ENCODE measurements at places on chromosomes 3 and 15.

GRCh38 chr15:88400591-88401250 is 66.5 kb downstream of the MRPL46 start:
- DNase-seq, result no peak

DNA sequence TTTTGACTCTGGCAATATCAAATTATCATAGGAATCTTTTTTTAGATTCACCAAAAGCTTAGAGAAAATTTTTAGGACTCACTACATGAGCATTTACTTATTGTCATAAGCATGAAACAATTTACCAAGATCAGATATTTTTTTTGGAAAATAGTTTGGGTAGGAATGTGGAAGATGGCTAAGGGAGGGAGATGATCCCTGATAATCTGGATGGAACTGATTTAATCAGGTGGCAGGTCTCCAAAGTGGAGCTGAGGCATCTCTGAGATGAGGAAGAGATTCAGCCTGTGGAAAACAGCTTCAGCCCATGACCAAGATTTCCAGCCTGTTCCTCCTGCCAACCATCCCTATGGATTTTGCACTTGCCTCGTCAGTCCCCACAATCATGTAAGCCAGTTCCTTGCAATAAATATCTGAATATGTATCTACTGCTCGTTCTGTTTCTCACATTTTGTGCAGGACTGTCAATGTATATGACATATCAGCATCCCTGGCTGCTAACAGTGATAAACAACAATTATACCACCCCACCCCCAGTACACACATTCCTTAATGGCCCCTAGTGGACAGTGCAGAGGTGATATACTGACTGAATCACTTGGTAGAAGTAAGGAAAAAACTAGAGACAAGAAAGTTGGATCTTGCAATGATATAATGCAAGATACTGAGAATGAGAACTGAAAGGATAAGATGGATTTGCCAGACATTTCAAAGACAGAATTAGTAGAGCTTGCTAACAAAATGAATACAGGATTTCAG is 183.8 kb downstream of the NEK10 start:
- no peak for DNase-seq

GRCh38 chr3:124846189-124846588 is 41.0 kb downstream of the ITGB5 start:
- no peak for DNase-seq

GRCh38 chr3:122937745-122938144 is 89.8 kb downstream of the SEMA5B start:
- no peak for DNase-seq

- no peak for DNase-seq
These were observed 278.5 kb downstream of the PLOD2 start for GRCh38 chr3:145882436-145882835.

DNA sequence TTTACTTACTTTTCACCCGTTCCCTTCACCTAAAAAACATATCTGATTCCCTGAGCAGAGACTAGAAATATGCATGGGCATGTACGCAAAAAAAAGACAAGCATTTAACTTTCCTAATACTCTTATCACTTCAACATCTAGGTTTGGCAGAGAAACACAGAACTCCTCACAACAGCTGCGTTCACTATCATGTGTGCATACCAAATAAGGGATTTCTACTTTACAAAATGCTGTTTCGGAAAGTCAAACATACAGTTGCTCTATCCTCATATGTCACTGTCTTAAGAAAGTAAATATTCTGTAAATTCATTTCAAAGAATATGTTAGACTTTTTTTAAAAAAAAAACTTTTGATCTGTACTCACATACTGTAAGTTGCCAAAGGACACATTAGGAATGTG is 65.1 kb upstream of the CBLB start:
- DNase-seq, result no peak

GRCh38 chr3:71803248-71803647 is 18.3 kb upstream of the PROK2 start:
- DNase-seq, result no peak

GRCh38 chr3:172538368-172539151 is 15.3 kb upstream of the TNFSF10 start:
- DNase-seq, result no peak

DNA sequence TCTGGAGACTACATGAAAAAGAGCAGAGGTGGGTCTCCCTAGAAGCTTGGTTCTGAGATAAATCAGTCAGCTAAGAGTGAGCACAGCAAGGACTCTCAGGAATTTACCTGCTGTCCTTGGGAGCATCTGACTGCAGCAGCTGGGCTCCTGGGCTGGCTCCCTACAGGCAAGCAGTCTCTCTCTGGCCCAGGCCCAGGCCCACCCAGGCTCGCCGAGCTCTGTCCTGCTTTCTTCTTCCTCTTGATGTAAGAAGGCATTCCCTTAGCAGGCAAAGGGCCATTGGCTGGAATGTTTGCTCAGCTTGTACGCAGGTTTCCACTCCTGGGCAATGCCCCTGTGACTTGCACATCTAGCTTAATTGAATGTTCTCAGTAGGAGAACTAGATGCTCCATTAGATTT is 4.3 kb upstream of the RBP2 start:
- DNase-seq, result no peak

- DNase-seq, result no peak
These were observed 223.0 kb upstream of the CDIN1 start for GRCh38 chr15:36356466-36356865.

DNA sequence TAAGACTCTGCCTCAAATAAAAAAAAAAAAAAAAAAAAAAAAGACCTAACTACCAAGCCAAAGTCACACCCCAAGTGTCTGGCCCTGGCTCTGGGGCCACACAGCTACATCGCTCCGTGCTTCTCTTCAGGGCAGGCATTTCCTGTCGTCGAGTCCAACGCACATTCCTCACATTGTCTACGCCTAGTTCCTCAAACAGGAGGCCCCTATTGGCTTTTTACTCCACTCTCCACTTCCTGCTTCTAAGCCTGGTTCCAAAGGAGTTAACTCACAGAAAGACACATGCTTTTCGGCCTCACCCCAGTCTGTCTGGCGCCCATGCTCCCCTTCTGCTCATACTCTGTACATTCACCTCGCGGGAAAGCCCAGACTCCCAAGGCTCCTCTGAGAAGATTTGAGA is 28.8 kb downstream of the KNG1 start:
- DNase-seq, result no peak

GRCh38 chr3:187025656-187026316 is 95.5 kb downstream of the ST6GAL1 start:
- DNase-seq, result peak; percentile 48

- DNase-seq, result no peak
These were observed 219.7 kb upstream of the LINGO1 start for GRCh38 chr15:77852241-77853007.

DNA sequence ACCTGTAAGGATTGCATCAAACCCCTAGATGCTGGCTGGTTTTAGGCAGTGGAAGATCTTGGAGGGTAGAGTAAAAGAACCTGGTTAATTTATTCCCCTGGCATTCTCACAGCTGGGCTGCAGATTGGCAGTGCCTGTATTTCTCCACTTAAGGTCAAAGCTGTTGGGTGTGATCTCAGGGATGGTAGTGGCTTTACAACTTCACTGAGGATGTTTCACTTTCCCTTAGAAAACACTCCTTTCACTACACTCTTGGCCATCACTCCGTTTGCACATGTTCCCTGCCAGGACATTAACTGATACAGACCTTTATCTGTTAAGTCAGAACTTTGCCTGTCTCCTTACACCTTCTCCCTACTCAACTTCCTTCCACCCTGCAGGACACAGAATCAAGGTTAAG is 779.1 kb upstream of the SEMA6D start:
- no peak for DNase-seq

- DNase-seq, result no peak
These were observed 123.8 kb upstream of the CMC1 start for GRCh38 chr3:28117598-28117997.

- DNase-seq, result peak; percentile 75
These were observed 22.5 kb downstream of the GLB1 start for GRCh38 chr3:33074217-33075067.

DNA sequence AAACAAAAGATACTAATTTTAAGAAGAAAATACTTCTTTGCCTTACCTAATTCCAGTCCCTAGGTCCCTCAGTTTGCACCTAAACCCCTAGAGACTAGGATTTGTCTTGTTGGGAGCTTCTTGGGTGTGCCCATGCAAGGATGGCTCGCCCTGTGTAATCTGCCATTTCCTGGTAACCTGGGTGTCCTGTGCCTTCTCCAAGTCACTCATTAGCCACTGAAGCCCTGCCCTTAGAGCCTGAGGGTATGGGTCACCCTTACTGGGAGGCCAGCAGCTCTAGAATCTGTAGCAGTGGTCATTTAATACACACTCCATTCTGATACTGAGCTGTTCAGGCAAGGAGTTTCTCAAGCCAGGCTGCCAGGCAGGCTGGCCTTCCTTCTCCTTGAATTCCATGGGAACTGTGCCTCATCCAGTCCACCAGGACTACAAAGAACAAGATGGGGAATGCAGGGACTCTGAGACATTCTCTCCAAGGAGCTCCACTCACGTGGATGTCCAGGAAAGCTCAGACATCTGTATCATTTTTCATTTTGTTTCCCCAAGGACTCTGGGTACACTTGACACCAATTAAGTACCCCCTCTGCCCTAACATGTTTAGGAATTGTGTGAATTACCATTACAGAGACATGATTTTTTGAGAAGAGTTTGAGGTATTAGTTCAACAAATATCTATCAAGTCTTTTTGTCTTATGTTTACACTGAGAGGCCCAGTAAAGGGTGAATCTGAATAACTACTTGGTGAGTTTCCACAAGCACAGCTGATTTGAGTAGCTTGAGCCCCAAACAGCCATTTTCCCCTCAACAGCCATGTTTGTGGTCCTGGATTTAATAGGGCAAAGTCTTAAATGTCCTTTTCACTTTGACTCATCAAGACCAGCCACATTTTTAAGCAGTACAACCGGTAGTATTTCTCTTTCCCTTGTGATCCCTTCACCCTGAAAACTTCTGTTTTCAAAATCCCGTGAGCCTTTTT is 52.6 kb downstream of the ARNT2 start:
- DNase-seq, result no peak

All from activated naive CD4-positive, alpha-beta T cell treated with Interleukin-2 at 50 U/mL for 16 hours (primary cell).